ENCODE measurements at places on chromosomes 7 and 10. TPM values are rescaled to one million over a fixed set of nuclear protein-coding genes. Genes with fewer than 3 reads are reported as not detected.

Gene FGFR2
- not detected for total RNA-seq

GRCh38 chr10:96470116-96470743, 43.5 kb downstream of the TLL2 start:
- DNase-seq = peak; percentile 61

DNA sequence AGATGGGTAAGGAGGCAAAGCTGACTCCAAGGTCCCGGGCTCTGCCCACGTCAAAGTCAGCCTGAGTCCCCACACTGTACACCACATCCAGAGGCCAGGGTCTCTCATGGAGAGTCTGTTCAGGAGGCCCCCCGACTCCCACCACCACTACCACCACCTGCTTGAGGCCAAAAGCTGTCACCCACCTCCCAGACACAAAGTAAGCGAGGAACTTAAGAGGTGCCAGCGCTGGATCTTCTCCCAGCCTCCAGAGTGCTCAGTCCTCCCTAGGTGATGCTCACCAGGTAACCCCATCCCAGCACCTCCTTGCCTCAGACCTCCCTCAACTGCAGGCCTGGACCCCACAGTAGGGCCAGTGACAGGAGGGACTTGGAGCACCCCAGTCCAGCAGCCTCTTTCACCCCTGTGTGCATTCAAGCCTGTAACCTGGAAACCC, 520 bp downstream of the NPC1L1 start:
- no peak for DNase-seq

- DNase-seq = no peak
These were observed 15.8 kb upstream of the MYL10 start for GRCh38 chr7:101644879-101645278.

- no peak for DNase-seq
These were observed 275.5 kb downstream of the PLXNA4 start for GRCh38 chr7:132300599-132301277.

Gene ELMO1
- 173 TPM for total RNA-seq

Gene CLDN15
- 16.4 TPM for total RNA-seq

Gene SLC39A12
- not detected for total RNA-seq

Gene SUN3
- total RNA-seq = not detected

Gene NRG3
- total RNA-seq = not detected

- no peak for DNase-seq
These were observed 18.6 kb downstream of the RPP30 start for GRCh38 chr10:90890347-90890746.

DNA sequence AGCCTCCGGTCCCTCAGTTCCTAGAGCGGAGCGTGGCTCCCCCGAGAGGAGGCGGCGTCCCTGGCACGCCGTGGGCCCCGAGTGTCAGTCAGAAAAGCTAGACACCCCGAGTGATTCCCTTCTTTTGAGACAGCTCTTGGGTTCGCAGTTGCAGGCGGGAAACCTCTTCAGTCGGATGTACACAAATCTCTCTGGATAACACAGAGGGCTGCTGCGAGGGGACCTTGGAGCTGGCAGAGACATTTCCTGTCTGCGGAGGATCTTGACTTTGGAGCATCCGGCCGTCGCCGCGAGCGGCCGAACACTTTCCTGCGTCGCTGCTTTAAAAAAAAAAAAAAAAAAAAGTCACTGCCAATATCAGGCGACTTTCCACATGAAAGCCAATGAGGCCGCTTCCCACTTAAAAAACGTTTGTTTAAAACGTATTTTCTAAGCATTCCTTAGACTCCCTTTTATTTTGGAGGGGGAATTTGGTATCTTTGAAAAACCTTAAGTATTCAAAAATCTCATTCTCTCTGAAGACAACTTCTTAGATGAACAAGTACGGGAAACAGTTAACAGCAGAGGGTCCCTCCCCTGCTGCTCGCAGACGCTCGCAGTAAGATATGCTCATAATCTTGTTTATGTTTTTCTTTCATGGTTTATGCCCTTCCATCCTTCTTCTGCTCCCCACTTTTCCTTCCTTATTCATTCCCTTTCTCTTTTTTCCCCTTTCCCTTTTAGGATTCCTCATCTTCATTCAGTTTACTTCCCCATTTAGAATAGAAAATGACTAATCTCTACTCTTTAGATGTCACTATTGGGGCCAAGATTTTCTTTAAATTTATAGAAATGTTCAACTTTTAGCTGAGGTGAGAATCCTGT, 10.0 kb downstream of the HHEX start:
- DNase-seq = peak; percentile 55

Gene SPDYE2B
- total RNA-seq = not detected

Gene FKBP9
- total RNA-seq = 1.0 TPM

- no peak for DNase-seq
These were observed 229.5 kb upstream of the PLXNA4 start for GRCh38 chr7:132805766-132806165.

GRCh38 chr10:58518775-58519174, 6.1 kb downstream of the BICC1 start:
- DNase-seq = no peak

DNA sequence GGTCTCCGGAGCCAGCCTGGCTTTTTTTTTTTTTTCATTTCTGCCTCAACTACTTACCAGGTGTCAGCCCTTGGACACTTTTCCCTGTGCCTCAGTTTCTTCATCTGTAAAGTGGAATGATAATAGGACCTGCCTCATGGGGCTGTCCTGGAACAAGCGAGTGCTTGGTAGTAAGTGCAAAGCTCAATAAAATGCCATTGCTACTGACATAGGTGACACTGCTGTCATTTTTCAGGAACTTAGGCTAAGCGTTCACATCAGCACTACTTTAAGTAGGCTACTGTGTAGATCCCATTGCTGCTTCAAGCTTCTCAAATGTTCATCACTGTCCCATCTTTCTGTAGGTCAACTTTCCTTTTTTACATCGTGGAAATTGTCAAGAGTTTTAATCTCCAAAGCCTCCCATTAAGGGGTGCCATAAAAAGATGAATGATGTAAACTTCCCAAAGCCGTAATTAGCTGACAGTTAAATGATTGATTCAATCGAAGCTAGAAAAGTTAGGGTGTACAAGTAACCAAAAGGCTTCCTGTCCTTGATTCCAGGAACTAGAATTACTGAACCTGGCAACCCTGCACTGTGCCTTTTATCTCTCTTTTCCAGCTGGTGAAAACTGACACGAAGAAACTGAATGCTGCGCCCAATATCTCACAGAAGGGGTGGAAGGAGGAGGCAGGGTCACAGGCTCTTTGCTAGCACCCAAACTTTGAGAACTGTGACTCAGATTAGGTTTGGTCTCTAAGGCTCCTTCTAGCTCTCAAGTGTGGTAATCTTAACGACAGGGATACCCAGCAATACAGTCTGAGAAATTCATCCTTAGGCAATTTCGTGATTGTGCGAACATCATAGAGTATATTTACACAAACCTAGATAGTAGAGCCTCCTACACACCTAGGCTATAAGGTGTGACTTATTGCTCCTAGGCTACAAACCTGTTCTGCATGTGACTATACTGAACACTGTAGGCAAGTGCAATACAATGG, 861 bp upstream of the USP6NL start:
- DNase-seq = peak; percentile 30

Gene TMEM236
- 0.05 TPM for total RNA-seq

Gene THSD7A
- total RNA-seq = not detected

DNA sequence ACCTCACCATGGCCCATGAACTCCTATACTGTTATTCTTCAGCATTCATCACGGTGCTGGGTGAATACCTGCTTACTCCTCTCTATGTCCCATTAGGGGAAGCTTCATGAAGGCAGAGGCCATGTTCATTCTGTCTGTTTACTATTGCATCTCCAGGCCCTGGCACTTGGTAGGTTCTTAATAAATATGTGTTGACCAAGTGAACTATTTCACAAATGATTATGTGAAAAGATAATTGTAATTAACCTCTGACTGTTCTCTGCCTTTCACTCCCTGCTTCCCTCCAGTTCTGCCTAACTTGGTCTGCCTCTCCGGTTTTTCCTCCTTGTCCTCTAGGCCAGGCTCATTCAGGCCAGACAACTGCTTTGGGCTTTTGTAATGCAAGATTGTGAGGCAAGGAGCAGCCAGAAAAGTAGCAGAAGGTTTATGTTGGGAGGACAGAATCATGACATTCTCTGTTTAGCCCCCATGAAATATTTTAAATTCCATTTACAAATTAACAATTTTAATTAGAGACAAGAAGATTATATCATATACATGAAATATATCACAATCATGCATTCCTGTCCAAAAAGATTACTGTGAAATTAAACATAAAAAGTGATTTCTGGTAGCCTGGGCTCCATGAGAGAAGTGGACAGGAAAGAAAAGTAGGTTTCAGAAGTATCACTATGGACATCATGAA, 42.1 kb upstream of the PLXNA4 start:
- no peak for DNase-seq

Gene NUTM2E
- 0.11 TPM for total RNA-seq

GRCh38 chr10:51272555-51272954, 198.3 kb downstream of the PRKG1 start:
- no peak for DNase-seq

Gene GNGT1
- not detected for total RNA-seq

Gene SOSTDC1
- not detected for total RNA-seq

Gene AOAH
- total RNA-seq = 9.2 TPM

Gene ADO
- 23.2 TPM for total RNA-seq

- DNase-seq = peak; percentile 73
These were observed 451 bp downstream of the SRRT start for GRCh38 chr7:100875356-100875751.

DNA sequence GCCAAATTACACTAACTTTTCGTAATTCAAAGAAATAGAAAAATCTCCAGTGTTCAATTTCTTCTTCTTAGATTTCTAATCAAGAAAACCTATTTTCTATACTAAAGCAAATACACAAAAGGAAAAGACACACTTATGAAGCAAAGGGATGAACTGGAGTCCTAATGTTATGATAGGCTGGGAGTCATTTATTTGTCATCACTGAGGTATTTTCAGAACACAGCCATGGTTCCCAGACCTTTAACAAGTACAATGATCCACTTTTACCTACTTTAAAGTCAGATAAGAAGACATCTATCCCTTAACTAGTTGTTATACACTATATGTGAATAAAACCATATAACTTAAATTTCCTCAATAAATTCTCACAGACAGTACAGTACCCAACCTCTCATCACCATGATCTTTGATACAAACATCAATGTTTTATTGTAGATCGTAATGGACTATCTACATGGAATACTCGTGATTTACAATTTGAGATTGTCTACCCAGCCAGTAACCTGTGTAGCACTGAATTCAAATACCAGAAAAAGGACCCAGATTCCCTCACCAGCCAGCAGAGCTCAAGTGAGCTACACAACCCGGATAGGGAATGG, 12.5 kb downstream of the ASNS start:
- DNase-seq = no peak

GRCh38 chr10:95739056-95739455, 16.9 kb upstream of the ENTPD1 start:
- DNase-seq = no peak

DNA sequence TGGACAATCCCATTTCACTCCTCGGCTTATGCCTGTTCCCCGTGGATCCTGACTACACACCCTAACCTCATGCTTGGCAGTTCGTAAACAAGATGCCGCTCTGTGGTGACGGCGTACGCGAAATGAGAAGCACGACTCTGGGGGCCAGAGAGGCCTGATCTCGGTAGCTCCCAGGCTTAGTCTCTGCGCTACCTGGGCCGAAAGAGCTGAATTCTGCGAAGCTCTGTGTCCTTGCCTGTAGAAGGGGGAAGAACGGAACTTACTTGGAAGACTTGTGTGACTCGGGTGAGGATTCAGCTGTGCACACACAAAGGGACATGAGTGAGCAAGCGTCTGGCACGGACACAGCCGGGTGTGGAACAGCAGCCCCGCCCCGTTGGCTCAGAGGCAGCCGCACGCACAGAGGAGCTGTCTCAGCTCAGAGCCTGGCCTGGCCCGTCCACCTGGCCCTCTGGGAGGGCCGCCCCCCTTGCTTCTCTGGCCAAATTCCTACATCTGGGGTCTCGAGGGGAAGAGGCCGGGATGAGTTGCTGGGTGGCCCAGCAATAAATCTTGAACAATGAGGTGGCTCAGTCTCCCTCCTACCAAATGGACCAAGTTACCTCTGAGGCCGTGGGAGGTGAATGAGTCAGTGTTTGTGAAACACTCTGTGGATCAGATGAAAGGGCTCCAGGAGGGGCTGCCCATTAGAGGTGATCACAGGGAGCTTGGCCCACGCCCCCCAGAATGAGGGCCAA, 83.8 kb downstream of the PDGFA start:
- peak; percentile 45 for DNase-seq

GRCh38 chr7:80467069-80467468, 44.8 kb downstream of the GNAT3 start:
- no peak for DNase-seq

DNA sequence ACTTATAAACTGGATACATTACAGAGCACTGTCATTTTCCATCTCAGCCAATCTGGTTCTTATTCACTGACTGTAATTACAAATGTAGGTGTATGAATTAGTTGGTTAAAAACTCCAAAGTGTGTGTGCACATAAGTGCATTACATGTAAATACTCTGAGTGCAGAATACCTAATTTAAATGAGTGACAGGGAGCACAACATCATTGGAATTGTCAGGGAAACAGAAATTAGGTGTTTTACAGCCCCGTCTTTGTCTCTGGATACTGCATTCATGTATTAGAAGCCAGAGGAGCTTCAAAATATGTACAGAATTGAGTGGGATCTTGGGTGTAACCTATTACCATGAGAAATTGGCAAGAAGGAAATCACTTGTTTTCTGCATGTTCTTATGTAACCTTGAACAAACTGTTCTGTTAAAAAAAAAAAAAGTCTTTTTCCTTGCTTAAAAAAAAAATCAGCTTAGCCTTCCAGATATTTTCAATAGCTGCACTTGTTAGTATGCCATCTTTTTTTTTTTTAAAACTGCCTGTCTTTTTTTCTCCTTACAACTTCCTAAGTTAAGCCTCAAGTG, 31.1 kb downstream of the CELF2 start:
- no peak for DNase-seq
